Activated T-helper 2 cell treated with anti-CD3 and anti-CD28 coated beads, Interferon-gamma antibody, Interleukin-2, Interleukin-4, amounts not matched to agents 10 μg/mL and 5 μg/mL and 100 μg/mL, durations not matched to agents 14 hours and 24 hours and 36 hours (primary cell): ENCODE measurements at places on chromosomes 1 and 21. TPM values are rescaled to one million over a fixed set of nuclear protein-coding genes. Genes with fewer than 3 reads are reported as not detected.

The LENEP gene
- total RNA-seq: 0.48 and 2.0 TPM in 2 replicates

The SPRR2B gene
- not detected in 2 replicates for total RNA-seq

The RGS13 gene
- not detected in 2 replicates for total RNA-seq

The SUSD4 gene
- 0.18 and 0.34 TPM in 2 replicates for total RNA-seq

The FCRL1 gene
- total RNA-seq: not detected in 2 replicates

The LYPD8 gene
- not detected in 2 replicates for total RNA-seq

The KRTAP20-3 gene
- not detected in 2 replicates for total RNA-seq

The LAMC2 gene
- not detected in 2 replicates for total RNA-seq

The CRYAA gene
- not detected in 2 replicates for total RNA-seq

The BMP8A gene
- 0.11 TPM in 1 of 2 replicates, not detected in the other for total RNA-seq

GRCh38 chr1:78038071-78038470 is 7.7 kb upstream of the GIPC2 start:
- DNase-seq: no peak
- no peak overlapping the region for H3K27ac ChIP-seq
- H3K4me3 ChIP-seq: no peak overlapping the region
- H3K36me3 ChIP-seq: no peaks in the 10 kb centered on the region
- peaks cover 19% of the 10 kb centered on the region for H3K27me3 ChIP-seq

DNA sequence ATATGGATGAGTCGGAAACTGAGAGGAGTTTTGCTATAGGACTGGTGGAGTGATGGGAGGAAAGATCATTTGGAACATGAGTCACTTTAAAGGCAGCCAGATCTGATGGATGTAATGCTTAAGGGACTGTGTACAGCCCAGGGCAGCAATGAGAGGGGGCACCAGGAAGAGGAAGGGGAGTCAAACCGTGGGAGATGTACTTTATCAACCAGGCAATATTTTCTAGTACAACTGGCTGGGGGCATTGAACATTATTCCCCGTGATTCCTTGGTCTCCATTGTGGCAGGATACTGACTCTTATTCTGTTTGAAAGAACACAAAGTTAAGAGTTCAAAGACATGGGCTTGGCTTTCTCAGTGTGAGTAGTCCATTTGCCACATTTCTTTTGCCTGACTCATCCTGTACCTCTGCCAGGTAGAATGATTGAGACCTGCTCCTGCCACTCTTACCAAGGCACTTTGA is 268.2 kb upstream of the NR5A2 start:
- no peak overlapping the region for H3K4me3 ChIP-seq
- no peak for DNase-seq
- peaks cover 5% of the 10 kb centered on the region for H3K27me3 ChIP-seq
- no peak overlapping the region for H3K27ac ChIP-seq
- no peaks in the 10 kb centered on the region for H3K36me3 ChIP-seq

GRCh38 chr1:89112871-89113613 is 12.9 kb downstream of the GBP2 start:
- DNase-seq: no peak
- peaks cover 72% of the 10 kb centered on the region for H3K36me3 ChIP-seq
- H3K27ac ChIP-seq: no peak overlapping the region
- H3K27me3 ChIP-seq: no peaks in the 10 kb centered on the region
- peaks cover 6% of the 10 kb centered on the region for H3K4me1 ChIP-seq

- no peak overlapping the region for H3K27ac ChIP-seq
- H3K4me3 ChIP-seq: no peak overlapping the region
- H3K36me3 ChIP-seq: peaks cover 15% of the 10 kb centered on the region
- H3K27me3 ChIP-seq: no peaks in the 10 kb centered on the region
Measured at GRCh38 chr1:147652306-147652705, 18.0 kb downstream of the ACP6 start.

GRCh38 chr1:30191154-30191702 is 532.2 kb downstream of the MATN1 start:
- peaks cover 15% of the 10 kb centered on the region for H3K4me1 ChIP-seq
- peak; percentile 28 for DNase-seq
- H3K36me3 ChIP-seq: no peaks in the 10 kb centered on the region
- peak overlapping the region; percentile 32 for H3K27ac ChIP-seq
- no peak overlapping the region for H3K4me3 ChIP-seq

DNA sequence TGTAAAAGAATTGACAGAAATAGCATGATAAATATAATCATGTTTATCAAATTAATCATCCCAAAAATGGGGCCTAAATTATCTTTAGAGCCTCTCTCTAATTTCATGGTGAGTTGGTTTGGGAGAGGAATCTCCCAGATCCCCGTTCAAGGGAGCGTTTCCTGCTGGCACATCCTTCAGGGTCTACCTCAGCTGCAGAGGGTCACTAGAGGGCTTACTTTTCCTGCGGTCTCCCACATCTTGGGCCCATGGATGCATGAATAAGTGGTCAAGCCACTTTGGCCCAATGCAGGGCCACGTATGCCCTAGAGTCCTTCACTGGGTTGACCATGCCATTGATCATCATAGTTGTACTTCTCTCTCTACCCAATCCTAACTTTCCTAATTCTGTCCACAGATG is 164.1 kb downstream of the USP25 start:
- H3K36me3 ChIP-seq: no peaks in the 10 kb centered on the region
- no peak overlapping the region for H3K4me3 ChIP-seq
- no peaks in the 10 kb centered on the region for H3K27me3 ChIP-seq
- H3K27ac ChIP-seq: no peak overlapping the region
- H3K4me1 ChIP-seq: no peaks in the 10 kb centered on the region

GRCh38 chr1:15803380-15803779 is 4.1 kb downstream of the UQCRHL start:
- no peak overlapping the region for H3K27ac ChIP-seq
- DNase-seq: no peak
- H3K27me3 ChIP-seq: peaks cover 5% of the 10 kb centered on the region
- H3K36me3 ChIP-seq: no peaks in the 10 kb centered on the region
- peaks cover 4% of the 10 kb centered on the region for H3K4me1 ChIP-seq
